ENCODE measurements at places on chromosomes 5 and 9. TPM values are rescaled to one million over a fixed set of nuclear protein-coding genes. Genes with fewer than 3 reads are reported as not detected.

The HAUS6 gene
- 22.1 TPM for total RNA-seq

The GDA gene
- not detected for total RNA-seq

The PRLR gene
- not detected for total RNA-seq

The NFX1 gene
- total RNA-seq = 70.5 TPM

Data from naive thymus-derived CD8-positive, alpha-beta T cell (primary cell).